ENCODE measurements at places on chromosomes 7 and 10. TPM values are rescaled to one million over a fixed set of nuclear protein-coding genes. Genes with fewer than 3 reads are reported as not detected.

DNA sequence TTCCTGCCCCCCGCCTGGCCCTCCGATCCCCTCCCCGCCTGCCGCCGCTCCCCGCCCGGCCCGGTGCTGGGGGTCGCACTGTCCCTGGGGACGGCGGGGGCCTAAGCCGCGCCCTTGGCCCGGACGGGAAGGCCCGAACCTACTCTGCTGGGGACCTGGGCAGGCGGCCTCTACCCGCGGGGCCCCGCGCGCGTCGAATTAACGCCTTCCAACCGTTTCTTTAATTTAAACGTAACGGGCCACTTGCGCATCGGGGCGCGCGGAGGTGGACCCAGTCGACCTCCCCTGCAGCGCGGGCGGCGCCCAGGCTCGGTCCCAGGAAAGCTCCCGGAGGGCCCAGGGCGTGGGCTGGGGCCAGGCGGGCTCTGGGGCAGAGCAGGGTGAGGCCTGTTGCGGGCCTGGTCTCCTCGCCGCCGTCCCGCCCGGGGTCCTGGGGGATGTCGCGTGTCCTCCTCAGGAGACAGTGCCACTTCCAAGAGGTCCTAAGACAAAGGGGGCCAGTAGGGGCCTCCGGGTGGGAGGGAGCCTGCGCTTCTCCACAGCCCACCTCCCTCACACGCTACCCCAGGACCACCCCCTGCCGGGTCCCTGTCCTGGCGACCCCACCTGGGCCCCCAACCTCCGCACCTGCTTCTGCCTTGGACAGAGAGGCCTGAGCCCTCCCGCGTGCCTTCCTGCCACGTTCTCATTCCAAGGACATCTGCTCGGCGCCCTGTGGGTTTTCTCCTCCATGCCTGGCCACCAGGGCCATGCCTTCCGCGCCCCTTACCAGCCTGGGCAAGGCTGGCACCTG, 658 bp upstream of the PTPRN2 start:
- no peak for DNase-seq
- no peak overlapping the region for H3K27ac ChIP-seq
- peaks cover 58% of the 10 kb centered on the region for H3K27me3 ChIP-seq
- peaks cover 3% of the 10 kb centered on the region for H3K4me1 ChIP-seq

DNA sequence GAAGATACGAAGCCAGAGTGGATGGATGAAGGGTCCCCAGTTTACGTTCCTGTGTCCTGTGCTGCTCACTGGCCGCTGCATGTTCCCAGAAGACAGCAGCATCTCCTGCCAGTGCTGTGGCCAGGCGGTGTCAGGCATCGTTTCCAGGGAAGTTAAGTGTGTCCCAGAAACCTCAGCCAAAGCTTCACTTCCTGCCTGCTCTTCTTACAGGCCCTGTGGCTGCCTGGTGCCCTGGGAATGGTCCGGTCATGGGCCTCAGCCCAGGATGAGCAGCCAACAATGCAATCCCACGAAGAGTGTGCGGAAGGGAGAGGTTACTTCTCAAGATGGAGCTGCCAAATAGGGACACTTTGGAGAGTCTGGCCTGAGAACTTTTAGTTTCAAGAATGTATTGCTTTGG, 99.7 kb upstream of the TARP start:
- H3K27me3 ChIP-seq = no peaks in the 10 kb centered on the region
- H3K27ac ChIP-seq = no peak overlapping the region
- H3K36me3 ChIP-seq = no peaks in the 10 kb centered on the region
- DNase-seq = no peak

DNA sequence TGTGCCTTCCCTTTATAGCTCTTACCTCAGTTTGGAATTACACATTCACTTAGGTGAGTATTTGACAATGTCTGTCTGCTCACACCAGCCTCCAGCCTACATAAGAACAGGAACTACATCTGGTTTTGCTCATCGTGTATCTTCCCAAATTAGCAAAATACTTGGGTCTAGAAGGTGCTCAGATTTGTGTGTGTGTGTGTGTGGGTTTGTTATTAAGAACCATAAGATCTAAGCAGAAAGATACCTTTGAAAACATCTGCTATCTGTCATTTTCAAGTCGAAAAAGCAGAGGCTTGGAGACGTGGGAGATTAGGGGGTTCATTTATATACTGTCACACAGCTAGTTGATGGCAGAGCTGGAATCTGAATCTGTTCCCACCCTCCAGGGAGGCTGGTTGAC, 14.8 kb upstream of the LAMB4 start:
- no peak overlapping the region for H3K27ac ChIP-seq
- no peak overlapping the region for H3K4me3 ChIP-seq
- DNase-seq = no peak
- peaks cover 3% of the 10 kb centered on the region for H3K4me1 ChIP-seq

GRCh38 chr10:99395750-99396445, 34.5 kb downstream of the GOT1 start:
- DNase-seq = no peak
- H3K4me1 ChIP-seq = peaks cover 9% of the 10 kb centered on the region
- H3K27me3 ChIP-seq = peaks cover 9% of the 10 kb centered on the region
- H3K36me3 ChIP-seq = peaks cover 10% of the 10 kb centered on the region
- H3K27ac ChIP-seq = no peak overlapping the region

- H3K27ac ChIP-seq = no peak overlapping the region
- H3K36me3 ChIP-seq = no peaks in the 10 kb centered on the region
- H3K27me3 ChIP-seq = no peaks in the 10 kb centered on the region
Observed at GRCh38 chr10:9596368-9596920, 1421.2 kb upstream of the CELF2 start.

- H3K27me3 ChIP-seq = no peaks in the 10 kb centered on the region
- peaks cover 10% of the 10 kb centered on the region for H3K4me1 ChIP-seq
- peaks cover 4% of the 10 kb centered on the region for H3K36me3 ChIP-seq
- peak overlapping the region; percentile 44 for H3K27ac ChIP-seq
- H3K4me3 ChIP-seq = no peak overlapping the region
Observed at GRCh38 chr7:120475994-120476393, 203.0 kb downstream of the KCND2 start.

DNA sequence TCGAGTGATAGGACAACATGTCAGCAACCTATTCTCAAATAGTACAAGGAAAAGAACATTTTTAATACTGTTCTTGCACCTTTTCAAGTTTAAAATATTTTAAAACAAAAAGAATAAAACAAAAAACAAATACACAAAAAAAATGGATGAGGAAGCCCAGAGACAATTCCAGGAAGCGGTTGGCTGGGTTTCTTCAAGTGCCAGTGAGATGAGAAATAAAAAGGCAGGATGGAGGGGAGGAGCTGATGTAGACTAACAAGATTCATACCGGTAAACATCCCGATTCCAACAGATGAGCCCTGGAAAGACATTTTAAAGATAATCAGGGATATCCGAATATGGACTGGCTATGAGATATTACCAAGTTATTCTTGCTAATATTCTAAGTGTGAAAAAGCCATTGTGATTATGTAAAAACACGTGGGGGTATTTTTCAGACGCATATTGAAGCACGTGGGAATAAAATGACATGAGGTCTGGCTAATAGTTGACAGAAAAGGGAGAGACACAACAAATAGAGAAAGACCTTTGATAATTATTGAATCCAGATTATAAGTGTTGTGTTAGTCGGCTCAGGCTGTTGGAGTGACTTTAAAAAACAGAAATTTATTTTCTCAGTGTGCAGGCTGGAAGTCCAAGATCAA, 101.3 kb upstream of the LRRC4 start:
- peaks cover 40% of the 10 kb centered on the region for H3K27me3 ChIP-seq
- no peak overlapping the region for H3K27ac ChIP-seq
- no peak overlapping the region for H3K4me3 ChIP-seq
- H3K36me3 ChIP-seq = no peaks in the 10 kb centered on the region

DNA sequence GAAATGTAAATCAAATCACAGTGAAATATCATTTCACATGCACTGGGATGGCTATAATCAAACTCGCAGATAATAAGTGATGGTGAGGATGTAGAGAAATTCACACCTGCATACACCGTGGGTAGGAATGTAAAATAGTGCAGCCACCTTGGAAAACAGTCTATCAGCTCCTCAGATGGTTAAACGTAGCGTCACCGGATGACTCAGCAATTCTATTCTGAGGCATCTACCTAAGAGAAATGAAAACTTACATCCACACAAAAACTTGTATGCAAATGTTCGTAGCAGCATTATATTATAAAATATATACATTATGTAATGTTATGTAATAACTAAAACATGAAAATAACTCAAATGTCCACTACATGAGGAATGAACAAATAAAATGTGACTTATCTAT, 38.9 kb downstream of the SH3PXD2A start:
- H3K4me3 ChIP-seq = no peak overlapping the region
- peaks cover 53% of the 10 kb centered on the region for H3K4me1 ChIP-seq
- H3K36me3 ChIP-seq = no peaks in the 10 kb centered on the region
- no peaks in the 10 kb centered on the region for H3K27me3 ChIP-seq
- H3K27ac ChIP-seq = no peak overlapping the region
- DNase-seq = no peak

- H3K27me3 ChIP-seq = no peaks in the 10 kb centered on the region
- H3K27ac ChIP-seq = no peak overlapping the region
- H3K36me3 ChIP-seq = no peaks in the 10 kb centered on the region
- no peak overlapping the region for H3K4me3 ChIP-seq
- H3K4me1 ChIP-seq = no peaks in the 10 kb centered on the region
Observed at GRCh38 chr7:89655946-89656345, 498.3 kb upstream of the STEAP1 start.

DNA sequence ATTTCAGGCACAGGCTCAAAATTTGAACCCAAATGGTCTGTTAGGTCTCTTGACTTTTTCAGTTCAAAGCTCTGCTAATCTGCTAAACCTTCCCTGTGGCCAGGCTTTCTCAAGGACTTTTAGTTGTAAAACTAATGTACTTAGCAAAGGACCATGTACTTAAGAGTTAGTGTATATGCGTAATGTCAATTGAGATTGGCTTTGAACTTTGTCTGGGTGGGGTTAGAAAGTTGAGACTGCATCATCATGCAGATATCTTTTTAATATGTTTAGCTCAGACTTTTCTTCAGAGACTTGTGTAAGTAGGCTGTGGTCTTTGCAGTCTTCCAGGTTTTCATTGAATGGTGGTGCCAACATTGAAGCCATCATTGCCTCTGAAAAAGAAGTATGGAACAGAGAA, 33.7 kb downstream of the CYP51A1 start:
- no peak overlapping the region for H3K4me3 ChIP-seq
- H3K36me3 ChIP-seq = peaks cover 36% of the 10 kb centered on the region
- no peaks in the 10 kb centered on the region for H3K4me1 ChIP-seq
- DNase-seq = no peak

- peaks cover 22% of the 10 kb centered on the region for H3K4me1 ChIP-seq
- H3K27me3 ChIP-seq = no peaks in the 10 kb centered on the region
- no peak overlapping the region for H3K4me3 ChIP-seq
- DNase-seq = no peak
- H3K27ac ChIP-seq = no peak overlapping the region
- H3K36me3 ChIP-seq = no peaks in the 10 kb centered on the region
Observed at GRCh38 chr7:47636081-47636432, 54.1 kb upstream of the TNS3 start.

DNA sequence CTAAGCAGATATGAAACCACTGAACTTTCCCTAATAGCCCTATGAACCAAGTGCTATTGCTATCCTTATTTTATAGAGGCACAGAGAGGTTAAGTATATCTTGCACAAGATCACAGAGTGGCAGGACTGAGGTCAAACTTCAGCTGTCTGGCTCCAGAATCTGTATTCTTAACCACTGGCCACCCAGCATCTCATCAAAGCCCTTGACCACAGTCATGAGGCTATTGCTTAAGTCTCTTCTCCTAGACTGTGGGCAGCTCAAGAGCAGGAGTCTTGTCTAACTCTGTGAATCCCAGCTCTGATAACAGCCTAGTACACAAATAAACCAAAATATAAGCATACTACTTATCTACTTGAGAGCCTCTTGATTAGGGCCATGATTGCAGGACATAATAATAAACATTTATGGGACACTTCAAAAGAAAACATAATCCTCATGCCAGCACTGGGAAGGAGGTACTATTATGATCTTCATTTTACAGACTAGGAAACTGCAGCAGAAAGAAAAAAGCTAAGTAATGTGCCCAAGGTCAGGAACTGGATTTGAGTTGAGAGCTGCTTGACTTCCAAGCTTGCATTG, 22.4 kb upstream of the SMC3 start:
- no peaks in the 10 kb centered on the region for H3K36me3 ChIP-seq
- DNase-seq = no peak
- no peak overlapping the region for H3K27ac ChIP-seq
- H3K27me3 ChIP-seq = no peaks in the 10 kb centered on the region

DNA sequence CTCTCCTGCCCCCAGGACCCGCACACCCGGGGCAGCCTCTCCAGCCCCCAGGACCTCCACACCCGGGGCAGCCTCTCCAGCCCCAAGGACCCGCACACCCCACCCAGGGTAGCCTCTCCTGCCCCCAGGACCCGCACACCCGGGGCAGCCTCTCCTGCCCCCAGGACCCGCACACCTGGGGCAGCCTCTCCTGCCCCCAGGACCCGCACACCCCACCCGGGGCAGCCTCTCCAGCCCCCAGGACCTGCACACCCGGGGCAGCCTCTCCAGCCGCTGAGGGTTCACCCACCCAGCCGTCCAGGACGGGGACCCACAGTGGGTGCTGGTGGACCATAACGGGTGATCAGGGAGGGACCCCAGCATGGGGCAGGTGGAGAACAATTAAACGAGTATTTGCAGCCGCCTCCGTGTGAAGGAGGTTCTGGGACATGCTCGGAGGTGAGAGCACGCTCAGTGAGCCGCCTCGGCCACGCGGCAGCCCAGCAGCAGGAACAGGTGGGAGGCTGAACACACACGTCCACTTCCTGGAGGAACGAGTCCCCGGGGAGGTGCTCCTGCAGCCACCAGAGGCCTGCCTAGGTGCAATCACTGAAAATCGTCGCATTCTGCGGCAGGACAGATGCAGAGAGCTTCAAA, 107.9 kb downstream of the PDGFA start:
- H3K36me3 ChIP-seq = no peaks in the 10 kb centered on the region
- peaks cover 3% of the 10 kb centered on the region for H3K4me1 ChIP-seq
- peaks cover 18% of the 10 kb centered on the region for H3K27me3 ChIP-seq
- no peak for DNase-seq
- H3K4me3 ChIP-seq = no peak overlapping the region
- no peak overlapping the region for H3K27ac ChIP-seq

GRCh38 chr10:123100030-123100762, 35.6 kb upstream of the HMX3 start:
- no peaks in the 10 kb centered on the region for H3K4me1 ChIP-seq
- H3K27me3 ChIP-seq = peaks cover 16% of the 10 kb centered on the region
- no peak overlapping the region for H3K27ac ChIP-seq
- H3K4me3 ChIP-seq = no peak overlapping the region
- DNase-seq = no peak
- H3K36me3 ChIP-seq = no peaks in the 10 kb centered on the region

GRCh38 chr7:16420329-16420648, 1.0 kb downstream of the CRPPA start:
- DNase-seq = no peak
- H3K4me3 ChIP-seq = peak overlapping the region; percentile 88
- peak overlapping the region; percentile 99 for H3K27ac ChIP-seq
- H3K36me3 ChIP-seq = no peaks in the 10 kb centered on the region
- no peaks in the 10 kb centered on the region for H3K27me3 ChIP-seq
- H3K4me1 ChIP-seq = peaks cover 18% of the 10 kb centered on the region

Gene SLC26A3
- 2.0 TPM for total RNA-seq

Gene MMD2
- total RNA-seq = not detected

Gene EIF4H
- total RNA-seq = 220 TPM

Data from progenitor cell of endocrine pancreas (in vitro differentiated cells).